Kidney epithelial cell (primary cell): ENCODE measurements at places on chromosomes 13 and 19. TPM values are rescaled to one million over a fixed set of nuclear protein-coding genes. Genes with fewer than 3 reads are reported as not detected.

The ZIC2 gene
- total RNA-seq = not detected in 2 replicates

The PSG4 gene
- total RNA-seq = 3.0 and 7.4 TPM in 2 replicates

The CACNG8 gene
- under 0.01 TPM in 1 of 2 replicates, not detected in the other for total RNA-seq

DNA sequence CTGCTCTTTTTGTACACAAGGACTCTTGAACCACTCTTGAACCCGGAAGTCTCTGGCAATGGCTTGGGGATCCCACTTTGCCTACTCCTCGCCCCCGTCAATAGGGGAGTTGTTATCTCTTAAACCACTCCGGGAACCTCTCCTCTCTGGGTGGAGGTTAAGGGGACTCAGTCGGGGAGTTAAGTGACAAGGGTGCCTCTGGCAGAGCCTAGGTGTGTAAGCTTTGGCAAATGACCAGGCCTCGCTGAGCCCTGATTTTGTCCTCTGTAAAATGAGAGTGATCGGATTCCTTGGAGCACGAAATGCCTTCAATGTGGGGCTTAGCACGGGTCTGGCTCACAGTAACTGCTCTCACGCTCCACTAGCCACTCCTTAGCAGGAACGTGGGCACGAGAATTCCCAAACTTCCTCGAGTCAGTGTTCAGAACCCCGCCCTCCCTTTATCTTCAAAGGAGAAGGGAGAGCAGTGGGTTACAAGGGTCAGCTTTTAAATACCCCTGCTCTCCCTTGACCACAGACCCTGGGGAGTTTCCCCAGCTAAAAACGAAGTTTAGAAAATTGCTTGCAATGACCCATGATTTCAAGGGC, 193.3 kb downstream of the KATNAL1 start:
- no peak for DNase-seq

DNA sequence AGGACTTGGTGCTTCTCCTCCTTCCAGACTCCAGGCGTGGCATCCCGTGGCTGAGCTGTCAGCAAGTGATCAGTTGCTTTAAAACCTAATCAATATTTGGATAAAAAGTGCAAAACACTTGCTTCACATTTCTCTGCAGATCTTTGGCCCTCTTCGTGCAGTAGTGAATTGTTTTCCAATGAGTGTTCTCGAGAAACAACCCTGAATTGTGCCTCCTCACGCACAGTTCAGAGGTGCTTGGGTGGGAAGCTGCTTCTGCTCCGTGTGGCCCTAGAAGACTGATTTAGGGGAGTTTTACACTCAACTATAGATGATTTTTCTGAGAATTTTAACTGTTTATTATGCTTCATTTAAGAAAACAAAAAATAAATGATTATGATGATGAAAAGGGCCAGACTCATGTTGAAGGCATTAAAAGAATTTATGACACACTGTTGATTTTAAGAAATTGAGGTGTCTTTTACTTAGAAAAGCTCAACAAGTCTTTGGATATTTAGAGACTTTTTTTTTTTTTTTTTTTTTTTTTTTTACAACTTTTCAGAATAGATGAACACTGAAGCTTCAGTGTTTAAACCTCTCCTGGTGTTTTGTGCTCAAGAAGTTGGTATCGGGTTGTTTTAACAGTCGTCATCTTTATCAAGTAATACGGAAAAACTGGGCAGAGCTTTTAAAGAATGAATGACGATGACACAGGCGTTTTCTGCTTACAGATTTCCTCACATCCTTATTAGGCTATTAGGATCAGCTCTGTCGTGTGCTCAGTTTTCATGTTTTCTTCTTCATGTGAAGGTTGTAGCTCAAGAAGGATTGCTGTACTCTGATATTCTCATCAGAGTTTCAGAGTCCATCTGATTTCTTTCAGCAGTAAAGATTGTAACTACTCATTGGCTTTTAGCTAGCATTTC, 39.5 kb upstream of the TEX29 start:
- DNase-seq = no peak

GRCh38 chr13:33262997-33263396, 22.6 kb downstream of the STARD13 start:
- no peak for DNase-seq

DNA sequence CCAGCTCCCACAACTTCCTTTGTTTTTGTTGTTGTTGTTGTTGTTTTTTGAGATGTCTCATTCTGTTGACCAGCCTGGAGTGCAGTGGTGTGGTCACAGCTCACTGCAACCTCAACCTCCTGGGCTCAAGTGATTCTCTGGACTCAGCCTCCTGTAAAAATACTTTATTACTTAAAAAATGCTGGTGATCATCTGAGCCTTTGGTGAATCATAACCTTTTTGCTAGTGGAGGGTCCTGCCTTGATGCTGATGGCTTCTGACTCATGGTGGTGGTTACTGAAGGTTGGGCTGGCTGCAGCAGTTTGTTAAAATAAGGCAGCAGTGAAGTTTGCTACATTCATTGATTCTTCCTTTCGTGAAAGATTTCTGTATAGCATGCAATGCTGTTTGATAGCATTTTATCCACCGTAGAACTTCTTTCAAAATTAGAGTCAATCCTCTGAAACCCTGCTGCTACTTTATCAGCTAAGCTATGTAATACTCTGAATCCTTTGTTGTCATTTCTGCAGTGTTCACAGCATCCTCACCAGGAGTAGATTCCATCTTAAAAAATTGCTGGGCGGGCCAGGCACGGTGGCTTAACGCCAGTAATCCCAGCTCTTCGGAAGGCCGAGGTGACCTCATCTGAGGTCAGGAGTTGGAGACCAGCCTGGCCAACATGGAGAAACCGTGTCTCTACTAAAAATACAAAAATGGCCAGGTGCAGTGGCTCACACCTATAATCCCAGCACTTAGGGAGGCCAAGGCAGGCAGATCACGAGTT, 18.0 kb downstream of the ARHGAP35 start:
- DNase-seq = peak; percentile 74

GRCh38 chr13:104810242-104810641, 1725.2 kb downstream of the EFNB2 start:
- no peak for DNase-seq

GRCh38 chr19:37955986-37956385, 49.0 kb downstream of the SIPA1L3 start:
- DNase-seq = no peak

- no peak for DNase-seq
These were observed 317.9 kb downstream of the SHISA2 start for GRCh38 chr13:25733696-25734435.

DNA sequence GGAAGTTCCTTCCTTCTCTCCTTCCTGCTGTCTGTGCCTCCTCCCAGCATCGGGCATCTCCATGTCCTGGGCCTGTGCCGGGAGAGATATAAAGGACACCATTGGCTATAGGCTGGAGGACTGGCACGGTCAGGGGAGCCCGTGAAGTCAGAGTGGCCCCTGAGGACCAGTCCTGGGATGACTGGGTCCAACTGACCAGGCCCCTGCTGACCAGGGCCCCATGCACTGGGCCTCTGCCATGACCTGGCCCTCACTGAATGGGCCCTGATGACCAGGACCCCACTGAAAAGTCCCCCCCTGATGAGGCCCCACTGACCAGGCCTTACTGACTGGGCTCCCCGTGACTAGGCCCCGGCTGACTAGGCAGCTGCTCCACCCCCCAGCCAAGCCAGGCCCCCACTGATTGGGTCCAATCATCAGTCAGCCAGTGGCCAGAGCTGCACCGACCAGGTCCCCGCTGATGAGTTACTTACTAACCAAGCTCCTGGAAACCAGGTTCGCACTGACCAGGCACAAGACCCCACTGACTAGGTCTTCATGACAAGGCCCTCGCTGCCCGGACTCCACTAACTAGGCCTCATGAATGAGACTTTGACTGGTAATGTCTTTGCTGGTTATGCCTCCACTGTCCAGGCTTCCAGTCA, 20.0 kb upstream of the ZNF14 start:
- DNase-seq = no peak

- DNase-seq = peak; percentile 61
These were observed 616.4 kb downstream of the EFNB2 start for GRCh38 chr13:105918842-105919741.

- DNase-seq = no peak
These were observed 484.5 kb downstream of the DIAPH3 start for GRCh38 chr13:59679254-59679653.

DNA sequence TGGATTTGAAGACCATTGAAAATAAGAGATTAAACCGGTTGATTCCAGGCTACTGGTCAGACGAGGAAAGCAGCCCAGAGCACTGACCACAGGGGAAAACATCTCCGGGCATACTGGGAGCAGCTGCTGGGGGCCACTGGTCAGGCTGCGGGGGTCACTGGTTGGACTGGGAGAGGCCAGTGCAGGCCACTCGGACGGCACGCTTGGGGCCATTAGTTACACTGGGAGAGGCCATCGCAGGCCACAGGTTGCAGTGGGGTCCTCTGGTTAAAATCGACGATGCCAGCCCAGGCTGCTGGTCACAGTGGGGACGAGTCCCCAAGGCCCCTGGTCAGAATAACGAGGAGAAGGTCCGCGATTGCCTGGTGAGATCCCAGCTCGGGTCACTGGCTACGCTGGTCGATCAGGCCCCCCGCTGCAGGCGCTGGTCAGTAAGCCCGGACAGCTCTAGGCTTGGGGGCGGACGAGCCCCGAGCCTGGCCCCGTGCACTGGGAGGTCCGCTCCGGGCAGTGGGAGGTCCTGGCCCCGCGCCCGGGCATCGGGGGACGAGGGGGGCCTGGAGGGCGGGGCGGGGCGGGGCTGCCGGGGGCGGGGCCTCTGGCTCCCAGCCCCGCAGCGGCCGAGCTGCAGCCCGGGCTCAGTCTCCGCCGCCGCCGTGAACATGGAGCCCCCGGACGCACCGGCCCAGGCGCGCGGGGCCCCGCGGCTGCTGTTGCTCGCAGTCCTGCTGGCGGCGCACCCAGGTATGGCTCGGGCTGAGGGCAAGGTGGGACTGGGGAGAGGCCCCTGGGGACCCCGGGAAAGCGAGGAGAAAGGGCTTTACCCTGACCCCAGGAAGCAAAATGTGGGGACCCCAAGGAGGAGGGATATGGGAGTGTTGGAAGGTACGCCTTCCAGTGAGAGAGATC, at the start of gene BCAM:
Gene BCAM, plus strand, starts transcription at position 641 of the 909 bp plus-strand sequence. Its CDS starts 22 bp downstream, at position 663.
- DNase-seq = no peak

DNA sequence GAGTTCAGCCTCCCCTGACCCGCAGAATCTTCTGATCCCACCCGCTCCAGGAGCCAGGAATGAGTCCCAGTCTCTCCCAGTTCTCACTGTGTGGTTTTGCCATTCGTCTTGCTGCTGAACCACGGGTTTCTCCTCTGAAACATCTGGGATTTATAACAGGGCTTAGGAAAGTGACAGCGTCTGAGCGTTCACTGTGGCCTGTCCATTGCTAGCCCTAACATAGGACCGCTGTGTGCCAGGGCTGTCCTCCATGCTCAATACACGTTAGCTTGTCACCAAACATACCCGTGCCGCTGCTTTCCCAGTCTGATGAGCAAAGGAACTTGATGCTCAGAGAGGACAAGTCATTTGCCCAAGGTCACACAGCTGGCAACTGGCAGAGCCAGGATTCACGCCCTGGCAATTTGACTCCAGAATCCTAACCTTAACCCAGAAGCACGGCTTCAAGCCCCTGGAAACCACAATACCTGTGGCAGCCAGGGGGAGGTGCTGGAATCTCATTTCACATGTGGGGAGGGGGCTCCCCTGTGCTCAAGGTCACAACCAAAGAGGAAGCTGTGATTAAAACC, 1.1 kb upstream of the APOE start:
- DNase-seq = no peak

DNA sequence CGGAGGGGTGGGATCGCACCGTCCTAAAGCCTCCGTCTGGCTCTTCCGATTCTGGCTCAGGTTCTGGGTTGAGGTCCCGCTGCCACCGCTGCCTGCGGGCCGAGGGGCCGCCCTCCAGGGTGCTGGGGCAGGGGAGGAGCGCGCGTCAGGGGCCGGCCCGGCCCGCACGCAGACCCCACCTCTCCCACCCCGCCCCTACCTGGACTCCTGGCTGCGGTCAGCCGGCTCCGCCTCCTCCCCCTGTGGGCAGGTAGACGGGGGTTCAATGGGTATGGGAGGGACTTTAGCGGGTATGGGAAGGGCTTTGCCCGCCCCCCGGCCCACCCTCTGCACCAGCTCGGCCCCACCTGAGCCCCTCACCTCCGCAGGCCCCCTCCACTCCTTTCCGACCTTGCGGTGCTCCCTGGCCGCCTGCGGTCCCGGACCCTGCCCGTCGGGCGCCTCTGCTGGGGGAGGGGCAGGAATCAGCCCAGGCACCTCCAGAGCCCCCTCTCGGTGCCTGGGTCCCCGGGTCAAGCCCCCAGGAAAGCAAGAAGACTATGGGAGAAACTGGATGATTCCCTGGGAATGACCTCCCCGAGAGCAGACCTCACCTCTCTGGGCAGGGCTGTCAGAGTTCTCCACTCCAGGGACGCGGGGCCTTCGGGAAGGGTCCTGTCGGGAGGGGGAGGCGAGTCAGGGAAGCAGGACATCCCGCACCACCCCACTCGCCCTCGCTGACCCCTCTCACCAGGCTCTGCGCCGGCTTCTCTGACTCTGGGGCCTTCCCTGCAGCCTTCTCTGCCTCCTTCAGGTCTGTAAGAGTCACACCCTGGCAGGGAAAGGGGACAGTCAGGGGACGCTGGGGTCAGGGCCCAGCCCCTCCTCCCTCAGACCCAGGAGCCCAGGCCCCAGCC, 17.0 kb downstream of the EPS8L1 start:
- no peak for DNase-seq
